ENCODE measurements at places on chromosomes 16 and 17.

- no peak for DNase-seq
Observed at GRCh38 chr16:68969338-68969737, 126.0 kb downstream of the TANGO6 start.

DNA sequence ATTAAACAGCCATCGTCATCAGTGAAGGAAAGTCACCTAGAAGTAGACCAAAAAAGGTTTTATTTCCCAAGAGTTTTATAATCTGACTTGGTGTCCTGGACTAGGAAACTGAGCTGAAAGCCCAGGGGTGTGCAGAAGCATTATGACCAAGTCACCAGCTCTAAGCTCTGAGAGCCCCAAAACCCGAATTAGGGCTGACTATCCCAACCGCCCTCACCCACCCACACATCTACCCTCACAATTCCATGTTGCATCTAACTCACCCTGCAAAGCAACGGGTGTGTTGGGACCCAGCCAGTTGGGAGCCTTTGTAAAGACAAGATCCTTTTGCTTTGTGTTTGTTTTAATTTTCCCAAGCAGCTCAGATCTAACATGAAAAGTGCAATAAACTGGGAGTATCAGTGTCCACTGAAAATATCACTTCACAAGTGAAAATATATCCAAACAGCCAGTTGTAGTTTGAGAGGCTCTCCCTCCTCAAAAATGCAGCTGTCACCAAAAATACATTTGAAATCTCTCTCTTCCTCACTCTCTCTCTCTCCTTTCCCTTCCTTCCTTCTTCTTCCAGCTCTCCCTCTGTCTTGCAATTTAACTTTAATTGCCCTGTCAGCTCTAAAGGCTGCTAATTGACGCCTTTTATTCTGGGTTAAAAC, 16.2 kb upstream of the NOG start:
- no peak for DNase-seq

- DNase-seq: no peak
Observed at GRCh38 chr16:74280448-74280847, 16.2 kb upstream of the PSMD7 start.

DNA sequence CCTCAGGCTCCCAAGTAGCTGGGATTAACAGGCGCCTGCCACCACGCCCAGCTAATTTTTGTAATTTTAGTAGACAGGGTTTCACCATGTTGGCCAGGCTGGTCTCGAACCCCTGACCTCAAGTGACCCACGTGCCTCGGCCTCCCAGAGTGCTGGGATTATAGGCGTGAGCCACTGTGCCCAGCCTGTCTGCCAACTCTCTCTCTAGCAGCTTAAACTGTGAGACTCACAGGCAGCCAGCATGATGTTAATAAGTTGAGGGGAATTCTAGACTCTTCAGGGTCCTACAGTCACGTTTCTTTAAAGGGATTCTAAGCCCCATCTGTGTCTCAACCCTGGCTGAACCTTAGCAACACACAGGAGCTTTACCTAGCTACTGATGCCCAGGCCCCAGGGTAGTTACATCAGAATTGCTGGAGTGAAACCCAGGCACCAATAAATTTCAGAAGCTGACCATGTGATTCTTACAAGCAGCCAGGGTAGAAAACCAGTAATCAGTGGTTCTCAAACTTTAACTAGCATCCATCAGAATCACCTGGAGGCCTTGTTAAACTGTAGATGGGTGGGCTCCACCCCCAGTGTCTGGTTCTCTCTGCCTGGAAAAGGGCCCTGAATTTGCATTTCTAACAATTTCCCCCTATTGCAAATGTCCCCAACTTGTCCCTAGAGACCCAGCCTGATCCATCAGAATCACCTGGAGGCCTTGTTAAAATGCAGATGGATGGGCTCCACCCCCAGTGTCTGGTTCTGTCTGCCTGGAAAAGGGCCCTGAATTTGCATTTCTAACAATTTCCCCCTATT, 30.7 kb downstream of the GPRC5B start:
- DNase-seq: no peak

DNA sequence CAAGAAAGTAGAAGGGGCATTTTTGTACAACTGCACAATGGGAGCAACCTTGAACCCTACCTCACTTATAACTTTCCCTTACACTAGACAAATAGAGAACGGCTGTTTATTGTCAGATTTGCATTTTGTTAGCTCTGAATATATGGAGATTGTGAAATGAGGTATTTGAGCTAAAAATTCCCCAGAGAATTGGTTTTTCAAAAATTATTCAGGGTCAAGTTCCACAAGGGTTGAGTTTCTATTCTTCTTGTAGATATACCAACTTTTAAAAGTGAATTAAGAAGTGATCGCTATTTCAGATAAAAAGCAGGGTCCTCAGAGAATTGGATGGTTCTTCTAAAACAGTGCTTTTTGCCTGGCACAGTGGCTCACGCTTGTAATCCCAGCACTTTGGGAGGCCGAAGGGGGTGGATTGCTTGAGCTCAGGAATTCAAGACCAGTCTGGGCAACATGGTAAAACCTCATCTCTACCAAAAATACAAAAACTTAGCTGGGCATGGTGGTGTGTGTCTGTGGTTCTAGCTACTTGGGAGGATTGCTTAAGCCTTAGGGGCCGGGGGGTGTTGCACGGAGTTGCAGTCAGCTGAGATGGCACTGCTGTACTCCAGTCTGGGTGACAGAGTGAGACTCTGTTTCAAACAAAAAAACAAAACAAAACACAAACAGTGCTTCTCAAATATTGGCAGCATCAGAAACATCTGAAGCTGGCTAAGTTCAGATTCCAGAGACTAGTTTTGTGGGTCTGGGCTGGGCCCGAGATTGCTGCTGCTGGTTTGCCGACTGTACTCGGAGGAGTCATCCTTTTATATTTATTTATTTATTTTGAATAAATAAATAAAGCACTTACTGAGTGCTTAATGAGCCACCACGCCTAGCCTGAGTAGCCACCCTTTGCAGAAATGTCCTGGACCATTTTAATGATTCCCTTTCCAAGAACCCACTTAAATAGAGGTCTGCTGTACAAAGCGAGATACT, 50.9 kb downstream of the PECAM1 start:
- DNase-seq: no peak

GRCh38 chr16:29675811-29676643, 3.0 kb upstream of the QPRT start:
- no peak for DNase-seq

DNA sequence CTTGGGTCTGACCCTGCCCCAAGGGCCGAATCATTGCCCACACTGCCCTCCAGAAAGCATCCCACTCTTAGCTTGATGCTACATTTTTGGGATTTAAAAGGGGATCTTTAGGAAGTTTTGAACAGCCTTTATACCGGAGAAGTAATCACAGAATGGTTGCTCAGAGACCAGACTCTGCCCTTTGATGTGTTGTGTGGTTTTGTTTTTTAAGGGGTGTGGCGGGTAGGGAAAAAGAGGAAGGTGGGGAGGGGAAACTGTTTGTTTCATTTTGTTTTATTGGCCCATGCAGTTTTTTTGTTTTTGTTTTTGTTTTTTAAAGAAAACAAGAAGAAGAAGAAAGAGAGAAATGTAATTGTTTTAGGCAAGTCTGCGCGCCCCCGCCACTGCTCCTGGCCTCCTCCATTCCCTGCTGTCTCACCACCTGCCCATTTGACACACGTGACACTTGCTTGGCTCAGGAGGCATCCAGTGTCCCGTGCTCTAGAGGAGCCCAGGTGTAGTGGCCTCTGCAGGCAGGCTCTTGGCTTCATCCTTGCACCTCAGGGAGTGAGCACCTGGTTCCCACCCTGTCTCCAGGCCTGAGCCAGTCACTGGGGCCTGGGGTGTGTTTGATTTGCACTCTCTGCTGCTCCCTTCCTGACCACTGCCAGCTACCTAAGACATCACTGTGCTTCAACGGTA, 35.7 kb downstream of the GNAO1 start:
- no peak for DNase-seq

GRCh38 chr17:42307362-42307927, 19.1 kb downstream of the STAT5A start:
- DNase-seq: no peak

DNA sequence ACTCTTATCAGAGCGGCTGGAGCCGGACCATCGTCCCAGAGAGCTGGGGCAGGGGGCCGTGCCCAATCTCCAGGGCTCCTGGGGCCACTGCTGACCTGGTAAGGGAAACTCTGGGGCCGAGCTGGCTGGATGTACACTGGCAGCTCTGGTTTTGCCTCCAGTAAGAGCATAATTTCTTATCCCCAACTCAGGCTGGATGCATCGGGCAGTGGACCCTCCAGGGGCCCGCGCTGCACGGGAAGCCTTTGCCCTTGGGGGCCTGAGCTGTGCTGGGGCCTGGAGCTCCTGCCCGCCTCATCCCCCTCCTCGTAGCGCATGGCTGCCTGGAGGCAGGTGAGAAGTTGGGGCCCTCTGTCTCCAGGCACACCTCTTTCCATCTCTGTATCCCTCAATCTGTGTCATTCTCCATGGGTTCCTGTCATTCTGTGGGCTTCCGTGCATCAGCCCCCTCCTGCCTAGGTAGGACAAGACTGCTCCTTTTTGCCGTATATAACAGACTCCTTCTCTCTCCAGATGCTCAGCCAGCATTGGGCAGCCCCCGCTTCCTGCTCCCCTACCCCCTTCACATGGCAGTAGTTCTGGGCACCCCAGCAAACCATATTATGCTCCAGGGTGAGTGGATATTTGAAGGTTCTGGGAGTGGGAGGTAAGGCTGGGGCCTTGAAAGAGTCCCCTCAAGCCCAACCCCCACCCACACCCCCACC, 9.4 kb upstream of the TMEM88 start:
- no peak for DNase-seq

DNA sequence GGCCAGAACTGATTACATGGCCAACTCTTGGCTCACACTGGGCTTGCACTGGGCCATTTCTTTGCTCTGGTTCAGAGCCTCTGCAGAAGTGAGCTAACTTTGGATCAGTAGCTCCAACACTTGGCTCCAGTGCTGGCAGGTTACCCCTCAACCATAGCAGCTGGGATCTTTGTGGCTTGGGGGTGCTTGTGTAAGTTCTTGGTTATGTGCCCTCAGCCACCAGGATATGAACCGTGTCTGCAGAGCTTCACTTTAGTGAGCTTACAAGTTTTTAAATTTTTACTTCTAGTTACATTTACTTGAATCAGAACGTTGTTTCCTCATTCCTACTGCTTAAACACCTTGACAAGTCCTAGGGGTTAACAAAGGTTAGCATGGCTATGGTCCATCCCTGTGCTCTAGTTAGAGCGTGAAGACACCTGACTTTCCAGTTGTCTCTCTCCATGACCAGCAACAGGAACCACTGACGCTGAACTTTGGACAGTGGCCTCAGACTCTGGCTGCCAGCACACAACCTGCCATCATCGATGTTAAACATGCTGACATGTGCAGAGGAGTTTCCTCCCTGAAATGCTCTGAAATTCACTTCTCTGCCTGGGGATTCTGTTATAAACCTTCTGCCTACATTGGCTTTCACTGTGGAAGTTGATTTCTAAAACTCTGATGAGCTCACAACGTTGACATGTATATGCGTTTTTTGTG, 4.1 kb downstream of the PDF start:
- no peak for DNase-seq

DNA sequence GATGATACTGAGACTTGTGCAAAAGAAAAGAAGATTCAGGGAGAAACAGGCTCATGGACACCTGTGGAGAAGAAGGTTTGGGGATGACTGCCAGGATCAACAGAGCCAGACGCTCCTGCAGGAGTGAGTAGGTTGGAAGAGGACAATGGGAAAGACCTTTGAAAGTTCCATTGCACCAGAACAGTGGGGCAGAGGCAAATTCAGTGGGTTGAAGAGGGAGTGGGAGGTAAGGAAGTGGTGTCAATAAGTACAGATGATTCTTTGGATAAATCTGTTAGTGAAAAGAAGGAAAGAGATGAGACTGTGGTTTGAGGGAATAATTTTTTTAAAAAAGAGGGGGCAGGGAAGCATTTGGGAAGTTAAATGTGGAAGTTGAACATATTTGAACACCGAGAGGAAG, 212.8 kb downstream of the SOX9 start:
- no peak for DNase-seq

DNA sequence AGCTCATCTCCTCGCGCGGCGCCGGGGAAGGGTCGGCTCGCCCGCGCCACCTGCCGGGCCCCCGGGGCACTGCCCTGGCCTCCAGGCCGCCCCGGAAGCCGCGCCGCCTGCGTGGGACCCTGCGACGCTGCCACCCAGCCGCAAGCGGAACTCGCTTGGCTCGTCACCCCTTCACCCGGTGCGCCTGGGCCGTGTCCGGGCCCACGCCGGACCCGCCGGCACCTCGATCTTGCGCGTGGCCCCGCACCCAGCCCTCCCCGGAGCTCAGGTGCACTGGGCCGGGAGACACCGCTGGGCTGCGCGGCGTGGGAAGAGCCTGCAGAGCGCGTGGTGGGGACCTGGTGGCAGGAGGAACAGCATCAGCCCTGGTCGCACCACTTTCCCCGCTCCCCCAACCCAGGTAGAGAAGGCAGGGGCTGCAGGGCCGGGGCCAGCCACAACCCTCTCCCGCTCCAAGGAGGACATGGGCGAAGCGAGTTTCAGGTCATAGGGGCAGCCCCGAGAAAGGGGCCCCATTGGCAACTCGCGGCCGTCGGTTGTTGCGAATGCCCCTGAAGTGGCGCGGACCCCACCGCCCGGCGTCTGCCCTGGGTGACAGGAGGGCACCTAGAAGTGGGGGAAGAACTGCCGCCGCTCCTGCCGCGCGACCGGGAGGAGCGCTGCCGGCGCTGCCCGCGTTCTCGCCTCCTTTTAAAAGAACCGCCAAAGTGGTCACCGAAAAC, 363 bp upstream of the MIF4GD start:
- peak; percentile 88 for DNase-seq

- no peak for DNase-seq
Observed at GRCh38 chr17:80898716-80899115, 92.9 kb upstream of the CHMP6 start.

- DNase-seq: no peak
Observed at GRCh38 chr17:49035470-49036269, 38.5 kb downstream of the IGF2BP1 start.

GRCh38 chr16:5231246-5231759, 133.7 kb upstream of the EEF2KMT start:
- DNase-seq: no peak

DNA sequence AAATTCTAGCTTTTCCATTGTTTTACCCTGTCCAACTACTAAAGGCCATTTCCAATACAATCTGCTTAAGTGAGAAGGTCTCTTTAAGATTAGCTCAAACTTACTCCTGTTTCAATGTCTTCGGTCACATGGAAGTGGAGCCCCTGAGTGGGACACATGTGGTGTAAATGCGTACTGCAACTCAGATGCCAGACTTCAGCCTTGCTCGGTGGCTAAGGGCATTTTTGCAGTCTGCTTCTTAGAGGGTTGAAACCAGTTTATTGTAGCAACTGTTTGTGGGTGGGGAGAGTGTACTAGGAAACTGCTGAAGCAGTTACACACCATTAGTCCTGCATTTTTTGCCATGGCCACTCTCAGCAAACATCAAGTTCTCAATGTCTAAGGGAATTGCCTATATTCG, 140.6 kb downstream of the PARN start:
- no peak for DNase-seq

DNA sequence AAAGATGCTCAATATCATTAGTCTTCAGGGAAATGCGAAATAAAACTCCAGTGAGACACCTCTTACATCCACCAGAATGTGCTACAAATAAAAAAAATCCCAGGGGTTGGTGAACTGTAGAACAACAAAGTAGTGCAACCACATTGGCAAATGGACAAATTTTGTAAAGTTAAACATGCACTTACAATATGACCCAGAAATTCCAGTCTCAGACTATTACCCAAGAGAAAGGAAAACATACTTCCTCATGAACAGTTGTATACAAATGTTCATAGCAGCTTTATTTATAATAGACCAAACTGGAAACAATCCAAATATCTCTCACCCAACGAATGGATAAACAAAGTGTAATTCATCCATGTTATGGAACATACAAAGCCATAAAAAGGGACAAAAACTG, 239.5 kb downstream of the ABCC12 start:
- no peak for DNase-seq

GRCh38 chr17:79082311-79083190, 7.9 kb downstream of the ENGASE start:
- DNase-seq: no peak
